ENCODE measurements at places on chromosomes 2 and 18. TPM values are rescaled to one million over a fixed set of nuclear protein-coding genes. Genes with fewer than 3 reads are reported as not detected.

Gene CDH19
- total RNA-seq = not detected

Gene TSPYL6
- not detected for total RNA-seq

Gene SCG2
- 3.0 TPM for total RNA-seq

Gene SIX2
- under 0.01 TPM for total RNA-seq

Gene HTR2B
- total RNA-seq = under 0.01 TPM

Gene TMEM169
- total RNA-seq = 0.45 TPM

Gene REG3A
- total RNA-seq = not detected

Gene SPC25
- total RNA-seq = 12.9 TPM

Gene BOLL
- not detected for total RNA-seq

Gene ALPG
- not detected for total RNA-seq

Gene KIF1A
- total RNA-seq = not detected

Gene SGPP2
- 0.17 TPM for total RNA-seq

Gene TRIB2
- 20.0 TPM for total RNA-seq

Gene RIT2
- total RNA-seq = not detected

Gene CFAP65
- not detected for total RNA-seq

Gene CCDC102B
- total RNA-seq = 5.4 TPM

Gene CAVIN2
- total RNA-seq = 28.5 TPM

Gene NEU4
- total RNA-seq = not detected

Gene FAM237A
- total RNA-seq = not detected

Gene RNASEH1
- total RNA-seq = 27.5 TPM

Gene SP100
- 49.5 TPM for total RNA-seq

Gene DOCK10
- total RNA-seq = 13.8 TPM

Gene REG3G
- total RNA-seq = not detected

Gene LYG2
- total RNA-seq = not detected

Gene KCNG3
- total RNA-seq = not detected

Gene IL36G
- total RNA-seq = not detected

Gene MDH1B
- 0.34 TPM for total RNA-seq

Measured in bronchus fibroblast of lung (primary cell).